ENCODE measurements at places on chromosomes 2 and 18. TPM values are rescaled to one million over a fixed set of nuclear protein-coding genes. Genes with fewer than 3 reads are reported as not detected.

- DNase-seq = no peak
- no peak overlapping the region for H3K4me3 ChIP-seq
- no peaks in the 10 kb centered on the region for H3K4me1 ChIP-seq
- no peak overlapping the region for H3K27ac ChIP-seq
- H3K36me3 ChIP-seq = peaks cover 8% of the 10 kb centered on the region
Measured at GRCh38 chr2:205197468-205198139, 484.7 kb upstream of the NRP2 start.

DNA sequence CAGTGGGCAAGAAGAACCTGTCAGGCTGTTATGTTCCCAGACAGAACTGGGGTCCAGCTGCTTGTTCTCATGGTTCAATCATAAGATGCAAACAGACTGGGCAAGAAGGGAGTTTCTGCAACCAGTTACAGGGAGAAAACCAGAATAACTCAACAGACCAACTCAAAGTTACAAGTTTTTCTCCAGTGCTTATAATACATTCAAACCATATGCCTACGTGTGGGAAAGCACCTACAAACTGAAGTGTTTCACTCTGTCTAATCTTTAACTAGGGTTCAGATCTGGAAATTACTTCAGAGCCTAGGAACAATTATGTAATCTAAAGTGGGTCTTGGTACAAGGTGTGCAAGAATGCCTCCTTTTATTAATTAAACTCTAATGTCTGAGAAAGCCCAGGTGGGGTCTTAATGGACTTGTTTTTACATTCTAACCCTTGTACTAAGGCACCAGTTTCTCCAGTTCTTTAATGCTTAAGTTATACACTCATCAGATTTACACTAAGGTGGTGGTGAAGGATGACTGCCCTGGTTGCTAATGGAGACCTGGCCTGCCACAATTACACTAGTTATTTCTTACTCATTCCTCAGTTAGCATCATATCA lies 951.9 kb downstream of the TSN start:
- no peaks in the 10 kb centered on the region for H3K36me3 ChIP-seq
- no peak for DNase-seq
- H3K4me3 ChIP-seq = no peak overlapping the region
- no peaks in the 10 kb centered on the region for H3K4me1 ChIP-seq
- no peaks in the 10 kb centered on the region for H3K27me3 ChIP-seq
- no peak overlapping the region for H3K27ac ChIP-seq

DNA sequence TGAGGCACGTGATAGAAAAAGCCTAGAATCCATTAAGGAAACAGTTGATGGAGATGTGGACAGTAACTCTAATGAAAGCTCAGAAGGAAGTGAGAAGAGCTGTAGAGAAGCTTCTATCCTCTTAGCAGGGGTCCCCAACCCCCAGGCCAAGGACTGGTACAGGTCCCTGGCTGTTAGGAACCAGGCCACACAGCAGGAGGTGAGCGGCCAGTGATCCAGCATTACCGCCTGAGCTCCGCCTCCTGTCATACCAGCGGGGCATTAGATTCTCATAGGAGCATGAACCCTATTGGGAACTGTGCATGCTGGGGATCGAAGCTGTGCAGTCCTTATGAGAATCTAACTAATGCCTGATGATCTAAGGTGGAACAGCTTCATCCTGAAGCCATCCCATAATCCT lies 8.7 kb upstream of the IMP4 start:
- no peak overlapping the region for H3K27ac ChIP-seq
- no peak for DNase-seq
- H3K4me1 ChIP-seq = no peaks in the 10 kb centered on the region
- H3K27me3 ChIP-seq = no peaks in the 10 kb centered on the region
- peaks cover 18% of the 10 kb centered on the region for H3K36me3 ChIP-seq
- H3K4me3 ChIP-seq = no peak overlapping the region

- no peak overlapping the region for H3K4me3 ChIP-seq
- no peaks in the 10 kb centered on the region for H3K36me3 ChIP-seq
- H3K27me3 ChIP-seq = peaks cover 5% of the 10 kb centered on the region
- no peak for DNase-seq
- no peaks in the 10 kb centered on the region for H3K4me1 ChIP-seq
- no peak overlapping the region for H3K27ac ChIP-seq
Measured at GRCh38 chr2:95054016-95054415, 28.5 kb downstream of the MAL start.

DNA sequence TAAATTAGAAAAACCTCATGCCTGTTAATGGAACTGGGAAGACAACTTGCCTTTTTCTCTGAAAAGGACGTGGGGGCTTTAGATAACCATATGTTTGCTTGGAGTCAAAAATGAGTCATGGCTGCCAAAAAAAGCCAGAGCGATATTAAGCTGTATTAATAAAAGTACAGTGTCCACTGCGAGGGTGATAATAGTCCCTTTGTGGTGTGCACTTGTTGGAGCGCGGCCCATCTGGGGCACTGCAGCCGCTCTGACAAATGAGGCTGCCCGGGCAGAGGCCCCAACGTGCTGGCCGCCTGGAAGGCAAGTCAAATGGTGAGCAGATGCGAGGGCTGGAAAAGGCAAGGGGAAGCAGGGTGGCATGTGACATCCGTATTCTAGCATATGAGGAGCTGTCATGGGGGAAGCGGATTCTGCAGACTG lies 103.3 kb upstream of the NCK2 start:
- no peaks in the 10 kb centered on the region for H3K27me3 ChIP-seq
- DNase-seq = no peak
- no peak overlapping the region for H3K4me3 ChIP-seq
- H3K27ac ChIP-seq = no peak overlapping the region
- H3K36me3 ChIP-seq = no peaks in the 10 kb centered on the region

GRCh38 chr2:43708891-43709290 lies 32.7 kb upstream of the C1GALT1C1L start:
- no peaks in the 10 kb centered on the region for H3K4me1 ChIP-seq
- no peak overlapping the region for H3K4me3 ChIP-seq
- no peaks in the 10 kb centered on the region for H3K36me3 ChIP-seq
- H3K27ac ChIP-seq = no peak overlapping the region
- no peaks in the 10 kb centered on the region for H3K27me3 ChIP-seq
- DNase-seq = no peak

GRCh38 chr18:69469444-69469919 lies 68.8 kb downstream of the DOK6 start:
- H3K36me3 ChIP-seq = no peaks in the 10 kb centered on the region
- H3K27ac ChIP-seq = no peak overlapping the region
- H3K27me3 ChIP-seq = no peaks in the 10 kb centered on the region
- H3K4me1 ChIP-seq = no peaks in the 10 kb centered on the region
- H3K4me3 ChIP-seq = no peak overlapping the region
- peak; percentile 14 for DNase-seq

DNA sequence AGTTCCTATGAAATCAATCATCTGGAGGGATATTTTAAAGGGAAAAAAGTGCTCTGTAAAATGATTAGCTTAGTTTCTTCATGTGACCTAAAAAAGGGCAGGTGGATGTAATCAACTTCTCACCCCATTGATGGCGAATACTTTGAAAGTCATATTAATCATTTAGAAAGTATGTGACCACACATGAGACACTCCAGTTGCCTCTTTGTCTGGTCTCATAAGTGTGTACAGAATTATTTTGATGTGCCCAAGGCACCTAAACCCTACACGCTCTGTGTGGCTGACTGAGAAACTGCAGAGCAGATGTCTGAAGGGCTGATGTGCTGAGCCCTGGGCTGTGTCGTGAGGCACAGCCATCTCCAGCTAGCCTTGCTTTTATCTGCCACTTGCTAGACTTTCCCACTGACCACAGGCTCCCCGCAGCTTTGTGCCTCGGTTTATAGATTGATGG lies 26.9 kb downstream of the SGPP2 start:
- H3K4me1 ChIP-seq = no peaks in the 10 kb centered on the region
- peaks cover 2% of the 10 kb centered on the region for H3K27me3 ChIP-seq
- H3K36me3 ChIP-seq = no peaks in the 10 kb centered on the region
- DNase-seq = no peak
- H3K27ac ChIP-seq = no peak overlapping the region

GRCh38 chr2:181894381-181894780 lies 2.9 kb downstream of the ITPRID2 start:
- H3K27me3 ChIP-seq = no peaks in the 10 kb centered on the region
- no peak for DNase-seq
- H3K36me3 ChIP-seq = no peaks in the 10 kb centered on the region
- peak overlapping the region; percentile 89 for H3K4me3 ChIP-seq
- H3K4me1 ChIP-seq = peaks cover 43% of the 10 kb centered on the region
- no peak overlapping the region for H3K27ac ChIP-seq

DNA sequence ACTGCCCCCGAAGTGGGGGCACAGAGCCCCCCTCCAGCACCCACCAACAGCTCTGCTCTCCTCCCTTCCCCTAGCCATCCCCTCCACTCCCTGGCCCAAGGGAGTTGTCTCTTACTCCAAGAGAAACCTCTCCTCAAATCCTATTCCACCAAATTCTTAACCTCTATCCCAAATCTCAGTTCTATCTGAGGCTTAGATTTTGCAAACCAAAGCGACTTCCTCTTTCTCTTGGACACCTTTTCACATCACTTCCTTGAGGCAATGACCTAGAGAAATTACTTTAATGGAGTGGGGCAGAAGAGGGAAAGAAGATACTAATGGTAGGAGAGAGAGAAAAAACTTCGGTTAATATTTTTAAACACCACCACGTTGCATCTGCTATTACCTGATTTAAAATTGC lies 167.2 kb downstream of the SS18 start:
- no peak overlapping the region for H3K4me3 ChIP-seq
- H3K4me1 ChIP-seq = no peaks in the 10 kb centered on the region
- DNase-seq = no peak
- H3K36me3 ChIP-seq = no peaks in the 10 kb centered on the region

DNA sequence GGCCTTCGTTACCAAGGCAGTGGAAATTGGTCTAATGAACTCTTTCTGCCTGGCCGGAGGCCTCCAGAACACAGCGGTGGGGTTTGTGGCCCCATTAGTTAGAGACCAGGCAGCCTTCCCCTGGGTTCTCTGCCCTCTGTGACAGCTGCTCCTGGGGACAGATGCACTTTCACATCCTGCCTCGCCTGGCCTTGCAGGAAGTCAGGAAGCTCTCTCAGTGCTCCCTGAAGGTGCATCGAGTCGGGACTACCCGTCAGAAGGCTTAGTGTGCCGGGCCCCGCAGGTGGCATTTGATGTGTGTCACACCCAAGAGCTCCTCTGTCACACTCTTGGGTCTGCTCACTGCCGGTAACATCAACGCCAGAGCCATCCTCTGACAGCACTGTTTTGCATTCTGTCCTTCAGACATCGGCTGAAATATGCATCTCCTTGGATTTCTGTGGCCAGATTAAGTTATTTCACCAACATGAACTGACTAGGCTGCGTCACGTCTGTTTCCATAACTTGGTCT lies 158.3 kb downstream of the LDLRAD4 start:
- DNase-seq = no peak
- no peaks in the 10 kb centered on the region for H3K27me3 ChIP-seq
- no peak overlapping the region for H3K4me3 ChIP-seq
- peak overlapping the region; percentile 58 for H3K27ac ChIP-seq
- peaks cover 61% of the 10 kb centered on the region for H3K4me1 ChIP-seq
- no peaks in the 10 kb centered on the region for H3K36me3 ChIP-seq

GRCh38 chr2:133977405-133977804 lies 276.5 kb upstream of the MGAT5 start:
- no peak overlapping the region for H3K4me3 ChIP-seq
- H3K4me1 ChIP-seq = no peaks in the 10 kb centered on the region
- no peak overlapping the region for H3K27ac ChIP-seq
- no peaks in the 10 kb centered on the region for H3K36me3 ChIP-seq
- H3K27me3 ChIP-seq = no peaks in the 10 kb centered on the region

DNA sequence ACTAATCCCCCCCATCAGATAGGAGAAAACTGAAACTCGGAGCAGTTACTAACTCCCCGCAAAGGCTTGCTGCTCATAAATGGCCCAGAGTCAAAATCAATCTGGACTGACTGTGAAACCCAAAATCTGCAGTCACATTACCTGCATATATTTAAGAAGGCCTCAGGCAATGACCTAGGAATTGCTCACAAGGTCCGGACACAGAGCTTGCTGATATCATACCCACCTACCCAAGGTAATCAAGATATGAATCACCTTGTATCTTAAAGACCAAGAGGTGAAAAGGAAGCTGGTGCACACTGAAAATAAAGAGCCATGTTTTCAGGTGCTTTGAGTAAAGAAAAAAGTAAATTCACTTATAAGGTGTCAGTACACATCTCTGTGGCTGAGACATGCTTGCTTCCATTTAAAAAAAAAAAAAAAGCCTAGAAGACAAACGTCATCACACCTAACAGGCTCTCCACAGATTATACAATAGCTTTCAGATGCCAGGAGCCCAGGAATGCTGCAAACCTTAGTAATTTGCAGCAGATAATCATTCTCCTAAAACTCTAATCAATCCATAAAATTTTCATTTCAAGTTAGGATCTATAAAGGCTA lies 195.4 kb downstream of the ZEB2 start:
- H3K36me3 ChIP-seq = no peaks in the 10 kb centered on the region
- H3K27ac ChIP-seq = no peak overlapping the region
- no peak overlapping the region for H3K4me3 ChIP-seq
- H3K27me3 ChIP-seq = no peaks in the 10 kb centered on the region

DNA sequence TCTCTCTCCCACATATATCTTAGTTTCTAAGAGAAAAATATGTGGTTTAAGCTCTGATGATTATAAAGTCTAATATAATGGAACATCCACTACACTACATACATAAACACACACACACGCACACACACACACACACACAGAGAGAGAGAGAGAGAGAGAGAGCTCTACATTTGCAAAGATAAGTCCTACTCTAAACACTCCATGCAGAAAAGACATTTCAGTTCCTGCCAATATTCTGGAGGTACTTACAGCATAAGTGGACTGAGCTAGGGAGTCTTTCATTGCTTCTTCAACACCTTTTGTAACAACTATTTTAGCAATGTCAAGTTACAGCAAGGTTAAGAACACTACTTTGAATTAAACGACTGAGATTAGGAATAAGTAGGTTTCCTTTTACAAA lies 80.1 kb downstream of the FIGN start:
- no peaks in the 10 kb centered on the region for H3K27me3 ChIP-seq
- H3K36me3 ChIP-seq = no peaks in the 10 kb centered on the region
- no peak overlapping the region for H3K4me3 ChIP-seq
- no peaks in the 10 kb centered on the region for H3K4me1 ChIP-seq
- DNase-seq = no peak
- H3K27ac ChIP-seq = no peak overlapping the region

- no peak for DNase-seq
- no peak overlapping the region for H3K27ac ChIP-seq
- no peaks in the 10 kb centered on the region for H3K4me1 ChIP-seq
- H3K36me3 ChIP-seq = no peaks in the 10 kb centered on the region
Measured at GRCh38 chr18:51757255-51757924, 559.9 kb upstream of the MEX3C start.

CCL20 gene
- total RNA-seq = 0.59 TPM

NAT8 gene
- total RNA-seq = not detected

KIF5C gene
- total RNA-seq = 0.69 TPM

SPDYA gene
- total RNA-seq = 0.17 TPM

ITGB6 gene
- 24.3 TPM for total RNA-seq

ABHD1 gene
- total RNA-seq = 3.6 TPM

PAX3 gene
- 20.5 TPM for total RNA-seq
